ENCODE measurements at places on chromosomes 16 and 17.
A peak's percentile ranks its signal among the peaks of the same experiment; 100 is the strongest.

DNA sequence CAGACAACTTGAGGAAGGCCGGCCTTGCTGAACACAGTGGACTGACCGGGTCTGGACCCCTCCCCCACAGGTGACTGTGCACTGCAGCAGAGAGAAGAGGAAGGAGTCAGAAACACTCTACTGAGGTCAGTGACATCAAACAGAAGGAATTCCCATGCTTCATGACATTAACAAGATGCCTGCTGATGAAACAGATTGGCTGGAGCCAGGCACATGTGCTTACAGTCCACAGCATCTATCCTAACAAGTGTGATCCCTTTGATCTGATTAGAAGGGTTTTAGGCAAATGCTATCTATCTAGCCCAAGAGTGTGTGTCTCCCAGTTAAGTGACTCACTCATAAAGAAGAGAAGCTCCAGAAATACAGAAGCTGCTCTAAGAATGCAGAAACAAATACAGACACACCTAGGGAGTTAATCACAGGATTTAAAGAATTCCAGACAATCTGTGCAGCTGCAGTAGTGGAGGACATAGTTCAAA, 90.2 kb downstream of the SYCE1L start:
- DNase-seq, result no peak

DNA sequence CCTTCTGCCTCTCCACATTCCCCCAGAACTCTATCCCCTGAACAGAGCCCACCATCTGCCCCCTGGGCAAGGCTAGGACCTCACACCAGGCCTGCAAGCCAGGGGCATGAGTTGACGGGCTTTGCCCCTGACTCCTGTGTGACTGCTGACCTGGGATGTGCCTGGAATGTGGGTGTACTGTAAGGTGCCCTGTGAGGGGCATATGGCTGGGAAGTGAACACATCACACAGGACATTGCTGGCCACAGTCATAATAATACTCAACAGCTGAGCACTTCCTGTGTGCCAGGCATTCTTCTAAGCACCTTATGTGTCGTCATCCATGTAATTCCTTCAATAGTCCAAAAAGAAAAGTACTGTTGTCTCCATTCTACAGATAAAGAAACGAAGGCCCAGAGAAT, 13.3 kb downstream of the CES4A start:
- DNase-seq, result no peak

GRCh38 chr16:85220125-85220839, 108.0 kb upstream of the CIBAR2 start:
- peak; percentile 85 for DNase-seq

- no peak for DNase-seq
Measured at GRCh38 chr16:81696166-81696960, 82.7 kb upstream of the PLCG2 start.

- DNase-seq, result no peak
Measured at GRCh38 chr17:81684442-81684911, 666 bp downstream of the HGS start.

GRCh38 chr16:27505297-27506236, 44.1 kb downstream of the GTF3C1 start:
- no peak for DNase-seq
